ENCODE measurements at places on chromosomes 16 and 17.
A peak's percentile ranks its signal among the peaks of the same experiment; 100 is the strongest.

DNA sequence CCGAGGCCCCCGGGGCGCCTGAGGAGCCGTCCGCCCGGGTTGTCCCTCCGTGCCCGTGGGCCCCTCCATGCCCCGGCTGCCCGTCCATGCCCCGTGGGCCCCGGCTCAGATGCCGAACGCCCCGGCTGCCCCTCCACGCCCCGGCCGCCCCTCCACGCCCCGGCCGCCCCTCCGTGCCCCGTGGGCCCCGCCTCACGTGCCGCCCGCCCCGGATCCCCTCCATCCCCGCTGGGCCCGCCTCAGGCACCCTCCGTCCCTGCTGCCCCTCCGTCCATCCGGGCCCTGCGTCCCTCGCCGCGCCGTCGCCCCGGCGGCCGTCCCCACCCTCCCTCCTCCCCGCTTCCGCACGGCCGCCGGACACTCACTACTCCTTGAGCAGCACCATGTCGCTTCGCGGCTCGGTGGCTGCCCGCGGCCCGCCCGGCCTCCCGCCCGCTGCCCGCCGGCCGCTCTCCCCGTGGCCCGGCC is 382 bp downstream of the PITPNA start:
- no peak for DNase-seq

DNA sequence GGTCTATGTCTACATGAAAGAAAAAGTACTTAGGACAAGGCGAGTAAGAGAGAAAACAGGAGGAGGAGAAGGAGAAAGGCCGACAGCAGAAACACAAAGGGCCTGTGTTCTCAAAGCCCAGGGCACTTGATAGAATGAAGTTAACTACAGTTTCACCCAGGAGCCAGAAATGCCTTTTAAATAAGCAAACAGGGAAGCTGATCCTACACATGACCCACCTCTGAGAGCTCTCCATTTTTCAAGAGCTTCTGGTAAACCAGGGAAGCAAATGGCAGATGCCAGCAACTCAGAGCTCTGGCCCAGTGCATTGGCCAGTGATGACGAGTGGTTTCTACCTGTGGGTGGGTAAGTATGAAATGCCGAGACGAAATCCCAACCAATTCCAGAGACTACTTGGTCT is 163.4 kb downstream of the ZFHX3 start:
- DNase-seq: no peak

- DNase-seq: no peak
These were observed 124.9 kb downstream of the MRTFB start for GRCh38 chr16:14196011-14196410.

DNA sequence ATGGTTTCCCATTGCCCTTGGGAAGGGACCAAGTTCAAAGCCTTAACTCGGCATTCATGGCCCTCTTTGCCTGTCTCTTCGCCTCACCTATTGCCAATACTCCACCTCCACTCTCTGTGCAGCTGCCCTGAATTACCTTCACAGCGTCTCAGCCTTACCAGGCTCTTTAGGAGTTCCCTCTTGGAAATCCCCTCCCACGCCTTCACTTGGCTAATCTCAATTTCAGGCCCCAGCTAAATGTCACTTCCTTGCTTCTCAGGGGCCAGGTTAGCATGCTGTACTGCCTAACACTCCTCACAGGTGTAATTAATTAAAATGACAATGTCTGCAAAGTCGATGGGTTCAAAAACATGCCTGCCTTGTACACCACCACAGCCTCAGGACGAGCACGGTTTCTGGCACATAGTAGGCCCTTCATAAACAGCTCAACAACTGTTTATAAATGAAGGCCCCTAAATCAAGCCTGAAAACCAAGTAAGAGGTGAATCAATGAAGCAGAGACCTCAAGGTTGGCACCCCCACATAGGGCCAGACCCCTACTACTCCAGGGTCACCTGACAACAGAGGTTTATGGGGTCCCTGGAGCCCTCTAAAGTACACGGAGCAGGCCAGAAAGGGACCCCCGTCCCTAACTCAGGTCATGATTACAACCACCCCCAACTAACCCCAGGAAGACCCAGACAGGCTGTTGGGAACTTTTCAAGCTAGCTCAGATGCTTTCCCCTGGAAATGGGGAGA is 11.2 kb upstream of the EEF2K start:
- no peak for DNase-seq

- no peak for DNase-seq
These were observed 134.3 kb downstream of the HAPSTR1 start for GRCh38 chr16:9225527-9226316.

DNA sequence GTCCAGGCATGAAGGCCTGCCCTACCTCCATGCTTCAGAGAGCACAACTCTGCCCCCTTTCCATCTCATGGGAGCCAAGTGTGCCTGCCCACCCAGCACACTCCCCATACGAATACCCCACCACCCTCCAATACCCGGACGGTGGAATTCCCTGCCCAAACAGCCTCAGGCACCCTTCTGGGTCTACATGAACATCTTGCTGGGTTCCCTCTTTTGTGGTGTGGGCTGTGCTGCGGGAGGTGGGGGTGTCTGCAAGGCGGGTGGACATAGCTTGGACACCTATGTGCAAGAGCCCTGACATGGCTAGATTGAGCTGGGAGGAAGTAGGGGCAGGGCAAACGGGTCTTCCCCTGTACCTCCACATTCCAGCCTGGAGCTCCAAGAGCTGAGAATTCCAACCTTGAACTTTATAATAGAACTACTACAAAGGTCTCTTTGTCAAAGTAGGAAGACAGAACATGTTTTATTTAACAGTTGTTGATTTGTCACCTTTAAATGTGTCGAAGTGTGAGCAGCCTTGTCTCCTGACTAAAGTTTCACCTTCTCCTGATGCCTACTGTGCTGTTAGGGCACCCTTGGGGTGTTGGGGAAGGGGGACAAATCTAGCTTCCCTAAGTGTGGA is 9.1 kb downstream of the SLC6A2 start:
- no peak for DNase-seq

- no peak for DNase-seq
These were observed 22.4 kb upstream of the NAGLU start for GRCh38 chr17:42513686-42514085.

DNA sequence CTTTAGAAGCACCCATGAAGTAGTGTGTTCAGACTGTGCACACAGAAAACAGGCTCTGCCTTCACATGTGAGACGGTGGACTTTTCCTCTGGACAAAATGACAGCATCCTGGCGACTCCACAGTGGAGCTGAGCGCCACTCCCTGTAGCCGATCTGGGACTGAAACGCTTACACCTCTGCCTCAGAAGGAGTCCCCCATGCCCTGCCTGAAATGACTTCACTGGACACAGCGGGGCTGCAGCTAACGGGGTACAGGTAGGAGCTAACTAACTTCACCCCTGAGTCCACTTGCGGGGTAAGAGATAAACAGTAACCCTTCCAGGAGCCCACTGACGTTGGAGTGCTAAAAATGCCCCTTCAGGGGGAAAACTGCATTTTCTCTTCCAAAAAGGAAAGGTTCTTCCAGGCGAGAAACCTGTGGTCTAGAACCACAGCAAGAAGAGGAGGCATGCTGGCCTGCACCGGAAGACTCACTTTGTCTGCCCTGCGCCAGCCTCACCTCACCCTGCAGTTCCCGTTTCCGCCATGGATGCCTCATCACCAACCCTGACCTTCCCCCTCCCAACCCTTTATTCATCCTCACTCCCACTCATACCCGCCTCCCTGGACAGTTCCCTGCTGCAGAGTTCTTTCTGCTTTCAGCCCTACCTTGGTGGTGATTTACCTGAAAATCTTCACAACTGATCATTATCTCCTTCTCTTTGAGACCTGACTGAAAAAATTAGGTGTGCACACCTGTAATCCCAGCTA is 19.4 kb upstream of the ENDOV start:
- no peak for DNase-seq

- DNase-seq: peak; percentile 59
These were observed 48.9 kb downstream of the TEX2 start for GRCh38 chr17:64213995-64214811.

DNA sequence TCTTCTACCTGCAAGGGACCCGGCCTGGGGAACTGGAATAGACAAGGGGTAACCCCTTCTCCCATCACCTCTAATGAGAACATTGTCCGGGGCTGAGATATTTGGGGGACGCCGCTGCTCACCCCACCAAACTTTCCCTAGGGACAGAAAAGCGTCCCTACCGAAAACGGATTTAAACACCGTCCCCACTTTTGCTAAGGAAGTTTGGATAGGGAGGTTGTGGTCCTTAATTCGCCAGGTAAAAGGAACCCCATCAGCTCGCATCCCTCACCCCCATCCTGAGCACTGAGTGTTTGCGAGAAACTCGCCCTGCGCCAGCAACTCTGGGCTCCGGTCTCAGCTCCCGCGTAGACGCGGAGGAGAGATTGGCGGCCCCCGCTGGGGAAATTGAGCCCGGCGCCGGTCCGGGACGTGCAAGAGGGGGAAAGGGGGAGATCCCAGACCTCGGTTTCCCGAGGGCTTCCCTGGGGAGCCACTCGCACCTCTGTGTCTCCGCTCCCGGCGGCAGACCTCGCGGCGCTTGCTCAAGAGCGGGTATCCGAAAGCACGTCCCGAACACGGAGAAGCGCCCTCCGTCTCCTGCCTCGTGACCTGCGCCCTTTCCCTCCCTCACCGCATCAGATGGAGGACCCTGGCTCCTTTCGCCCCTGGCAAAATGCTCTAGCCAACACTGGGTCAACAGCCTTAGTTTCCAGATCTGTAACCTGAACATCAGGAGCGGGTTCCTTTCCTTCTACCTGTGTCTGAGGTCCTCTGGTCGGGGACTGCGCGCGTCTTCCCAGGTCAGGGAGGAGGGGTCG is 3.1 kb upstream of the SOX9 start:
- DNase-seq: no peak

GRCh38 chr16:71426069-71426879 is 15.6 kb downstream of the TLE7 start:
- DNase-seq: peak; percentile 67

GRCh38 chr17:35243561-35244340 is 879 bp downstream of the SLFN5 start:
- DNase-seq: peak; percentile 67

GRCh38 chr16:19011169-19011731 is 27.5 kb downstream of the TMC7 start:
- no peak for DNase-seq

DNA sequence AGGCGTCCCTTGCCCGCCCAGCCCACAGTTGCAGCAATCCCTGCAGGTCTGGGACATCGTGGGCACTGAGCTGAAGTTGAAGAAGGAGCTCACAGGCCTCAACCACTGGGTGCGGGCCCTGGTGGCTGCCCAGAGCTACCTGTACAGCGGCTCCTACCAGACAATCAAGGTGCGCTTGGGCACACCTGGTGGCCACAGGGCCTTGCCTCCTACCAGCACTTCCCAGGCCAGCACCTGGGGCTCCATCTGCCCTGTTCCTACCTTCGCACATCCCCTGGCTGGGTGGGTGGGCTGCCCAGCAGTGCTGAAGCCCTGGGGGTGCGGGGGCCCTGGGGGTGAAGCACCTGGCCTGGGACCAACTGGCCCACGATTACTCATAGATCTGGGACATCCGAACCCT is 19.9 kb downstream of the TRAF7 start:
- DNase-seq: no peak

DNA sequence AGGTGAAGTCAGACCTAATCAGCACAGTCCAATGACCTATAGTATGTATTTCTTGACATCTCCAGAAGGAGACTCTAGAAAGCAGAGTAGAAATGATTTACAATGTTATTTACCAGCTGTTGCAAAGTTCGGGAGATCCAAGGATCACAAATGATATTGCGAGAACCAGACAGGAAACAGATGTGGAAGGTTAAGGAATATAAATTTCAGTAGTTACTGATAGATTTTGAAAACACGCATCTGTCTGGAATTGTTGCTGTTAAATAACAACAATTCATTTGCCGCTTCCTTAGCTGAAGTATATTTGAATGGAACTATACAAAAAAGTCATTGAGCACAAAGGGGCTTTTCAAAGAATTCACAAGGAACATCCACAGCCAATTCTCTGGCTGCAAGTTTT is 72.0 kb downstream of the STXBP4 start:
- peak; percentile 4 for DNase-seq

DNA sequence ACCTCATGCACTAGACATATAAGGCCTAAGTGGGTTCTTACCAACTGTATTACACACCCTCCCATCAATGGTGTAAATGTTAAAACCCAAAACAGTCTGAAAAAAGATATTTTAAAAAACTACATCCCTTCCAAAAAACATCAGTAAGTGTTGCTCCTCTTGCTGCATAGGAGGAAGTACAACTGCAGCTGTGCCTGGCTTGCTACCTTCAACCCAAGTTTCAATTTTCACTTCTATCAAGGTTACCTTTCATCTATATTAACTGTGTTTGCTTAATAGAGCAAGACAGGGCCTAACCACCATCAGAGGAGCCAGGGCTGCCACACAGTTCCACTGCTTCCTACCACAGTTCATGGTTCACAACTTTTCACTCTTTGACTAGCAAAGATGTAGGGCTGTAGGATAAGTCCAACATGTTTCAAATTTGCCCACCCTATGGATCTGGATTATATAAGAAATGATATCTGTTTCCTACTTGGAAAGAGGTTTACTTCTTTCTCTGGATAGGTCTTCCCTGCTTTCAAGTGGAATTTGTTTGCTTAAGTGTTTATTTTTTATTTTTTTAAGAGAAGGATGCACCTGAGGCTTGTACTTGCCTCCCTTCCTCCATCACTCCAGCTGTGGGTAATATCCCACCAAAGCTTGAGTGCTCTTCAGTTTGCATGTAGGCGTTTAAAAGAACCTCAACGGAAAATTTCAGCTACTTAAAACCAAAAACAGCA is 56.7 kb downstream of the GRB7 start:
- no peak for DNase-seq

DNA sequence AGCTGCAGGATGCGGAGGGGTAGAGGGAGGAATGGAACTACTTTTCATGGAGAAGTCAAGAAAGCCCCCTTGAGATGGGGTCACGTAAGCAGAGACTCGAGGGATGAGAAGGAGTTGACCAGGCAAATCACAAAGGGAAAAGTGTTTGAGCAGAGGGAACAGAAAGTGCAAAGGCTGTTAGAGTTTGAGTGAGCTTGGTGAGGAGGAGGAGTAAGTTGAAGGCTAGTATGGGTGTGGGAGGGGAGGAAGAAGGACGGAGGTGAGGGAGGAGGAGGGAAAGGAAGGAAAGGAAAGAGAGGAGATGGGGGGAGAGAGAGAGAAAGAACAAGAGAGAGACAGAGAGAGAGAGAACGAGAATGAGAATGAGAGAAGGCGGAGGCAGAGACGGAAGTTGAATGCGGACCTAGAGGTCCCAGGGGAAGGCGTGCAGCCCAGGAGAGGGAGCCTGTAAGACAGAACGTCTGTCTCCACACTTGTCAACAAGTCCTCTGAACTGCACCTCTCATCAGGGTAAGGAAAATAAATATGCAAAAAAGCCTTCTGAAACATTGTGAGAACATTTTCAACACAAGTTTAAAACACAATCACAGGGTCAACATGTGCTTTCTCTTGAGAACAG is 279.8 kb upstream of the EEF2KMT start:
- no peak for DNase-seq

- DNase-seq: no peak
These were observed 48.1 kb downstream of the KSR1 start for GRCh38 chr17:27504188-27504995.

DNA sequence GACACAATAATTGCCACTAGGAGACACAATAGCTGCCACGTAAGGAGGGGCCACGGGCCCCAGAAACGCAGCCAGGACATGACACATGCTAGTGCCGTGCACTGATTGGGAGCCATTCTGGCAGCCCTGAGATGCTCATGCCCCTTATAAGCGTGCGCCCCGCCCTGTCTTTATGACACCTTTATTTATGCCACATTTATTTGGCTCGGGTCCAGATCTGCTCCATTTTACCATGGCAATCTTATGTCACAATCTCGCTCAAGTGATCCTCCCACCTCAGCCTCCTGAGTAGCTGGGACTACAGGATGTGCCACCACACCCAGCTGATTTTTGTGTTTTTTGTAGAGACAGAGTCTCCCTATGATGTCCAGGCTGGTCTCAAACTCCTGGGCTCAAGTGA is 43.8 kb upstream of the NF1 start:
- DNase-seq: no peak

GRCh38 chr17:62179525-62180161 is 114.6 kb upstream of the MED13 start:
- peak; percentile 41 for DNase-seq

Data from fibroblast of skin of abdomen (primary cell).